ENCODE measurements at places on chromosomes 3 and 15. TPM values are rescaled to one million over a fixed set of nuclear protein-coding genes. Genes with fewer than 3 reads are reported as not detected.

RTP4 gene
- total RNA-seq: not detected

MYLK gene
- total RNA-seq: 23.0 TPM

XIRP1 gene
- total RNA-seq: not detected

IL5RA gene
- 0.23 TPM for total RNA-seq

EPHA3 gene
- not detected for total RNA-seq

KNL1 gene
- total RNA-seq: 24.8 TPM

- peak overlapping the region; percentile 65 for H3K27ac ChIP-seq
- no peak for DNase-seq
- peaks cover 17% of the 10 kb centered on the region for H3K4me1 ChIP-seq
- H3K27me3 ChIP-seq: no peaks in the 10 kb centered on the region
Observed at GRCh38 chr15:95944661-95945255, 385.7 kb upstream of the NR2F2 start.

GOLGA8H gene
- total RNA-seq: 0.16 TPM

IL17RD gene
- 3.1 TPM for total RNA-seq

CLCN2 gene
- total RNA-seq: 23.0 TPM
